Pons (tissue), 1 donor: ENCODE measurements at places on chromosomes 7 and 10.

DNA sequence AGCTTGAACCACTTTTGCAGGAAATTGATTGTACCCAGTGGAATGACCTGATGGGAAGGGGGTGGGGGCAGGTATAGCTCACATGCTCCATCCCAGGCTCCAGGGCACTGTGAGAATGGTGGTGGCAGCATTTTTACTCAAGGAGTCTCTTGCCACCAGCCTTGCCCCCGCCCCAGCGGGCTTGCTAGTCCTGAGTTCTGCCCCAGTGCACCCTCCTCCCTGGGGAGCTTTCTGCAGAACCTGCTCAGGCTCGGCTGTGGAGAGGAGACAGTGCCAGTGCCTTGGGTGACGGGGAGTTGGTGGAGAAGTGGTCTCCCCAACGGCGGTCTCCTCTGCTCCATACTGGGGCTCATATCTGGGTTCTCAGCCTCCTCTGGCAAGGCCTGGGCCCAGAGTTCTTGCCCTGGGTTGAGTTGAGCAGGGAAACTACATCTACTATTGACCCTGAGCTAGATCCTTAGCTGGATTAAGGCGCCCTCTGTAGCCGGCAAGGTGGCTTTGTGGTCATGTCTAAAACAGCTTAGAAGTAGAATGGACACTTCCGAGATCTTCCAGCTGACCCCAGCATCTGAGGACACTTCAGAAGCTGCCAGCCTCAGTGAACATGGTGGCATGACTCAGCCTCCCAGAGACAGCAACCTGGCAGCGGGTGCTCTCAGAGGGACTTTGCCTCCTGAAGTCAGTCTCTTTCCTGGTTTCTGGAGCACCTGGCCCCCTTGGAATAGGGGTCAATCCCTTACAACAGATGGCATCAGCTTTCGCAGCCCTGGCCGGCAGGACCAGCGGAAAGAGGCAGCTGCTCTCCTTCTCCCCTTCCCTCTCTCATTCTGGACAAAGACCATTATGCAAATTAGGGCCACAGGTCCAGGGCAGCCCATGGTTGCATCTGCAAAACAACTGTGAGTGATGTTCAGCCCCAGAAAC lies 363.4 kb upstream of the MKI67 start:
- DNase-seq, result no peak

- DNase-seq, result no peak
These were observed 43.6 kb downstream of the CNNM1 start for GRCh38 chr10:99372546-99373271.

DNA sequence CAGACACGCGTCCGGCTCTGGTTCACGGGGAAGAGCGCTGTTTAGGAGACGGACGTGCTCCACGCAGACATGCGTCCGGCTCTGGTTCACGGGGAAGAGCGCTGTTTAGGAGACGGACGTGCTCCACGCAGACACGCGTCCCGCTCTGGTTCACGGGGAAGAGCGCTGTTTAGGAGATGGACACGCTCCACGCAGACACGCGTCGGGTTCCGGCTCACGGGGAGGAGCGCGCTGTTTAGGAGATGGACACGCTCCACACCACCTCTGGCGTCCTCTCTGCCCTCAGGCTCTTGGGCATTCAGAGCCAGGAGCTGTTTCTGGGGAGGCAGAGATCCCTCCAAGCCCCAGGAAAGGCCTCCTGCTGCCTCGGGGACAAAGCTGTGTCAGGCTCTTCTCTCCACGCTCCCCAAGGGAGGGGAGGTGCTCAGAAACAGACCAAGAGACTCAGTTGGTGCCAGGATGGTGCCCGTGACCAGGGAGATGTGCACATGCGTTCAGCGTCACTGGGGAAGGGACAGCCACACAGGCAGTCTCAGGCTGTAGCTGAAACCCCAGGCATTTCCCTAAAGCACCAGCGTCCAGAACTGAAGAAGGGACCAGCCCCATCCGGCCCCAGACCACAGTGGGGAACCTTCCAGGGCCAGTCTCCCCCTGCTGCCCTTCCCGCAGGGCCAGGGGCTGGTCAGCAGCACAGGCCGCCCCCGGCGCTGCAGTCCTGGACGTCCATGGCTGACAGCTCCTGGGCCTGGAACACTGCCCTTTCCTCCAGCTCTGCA lies 175.6 kb downstream of the ELFN1 start:
- DNase-seq, result no peak

GRCh38 chr7:84914598-84914997 lies 272.3 kb downstream of the SEMA3D start:
- DNase-seq, result no peak

DNA sequence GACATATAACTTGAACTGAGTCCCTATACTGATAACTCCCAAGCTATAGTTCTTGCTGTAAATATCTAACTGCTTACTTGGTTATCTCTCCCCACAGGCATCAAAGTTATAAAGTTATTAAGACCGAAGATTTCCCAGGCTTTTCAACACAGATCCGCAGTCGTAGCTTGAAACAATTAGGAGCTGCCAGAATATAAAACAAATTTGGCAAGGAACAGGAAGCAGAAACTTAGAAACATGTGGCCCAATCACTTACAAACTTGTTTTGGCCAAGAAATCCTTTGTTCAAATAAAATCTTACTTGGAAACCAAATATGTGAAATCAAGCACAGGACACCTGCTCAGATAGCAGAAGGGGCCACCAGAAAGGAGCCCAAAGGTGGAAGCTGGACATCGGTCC lies 9.0 kb downstream of the SLC16A12 start:
- DNase-seq, result no peak
